MCF 10A (cell line): ENCODE measurements at places on chromosomes 2 and 18. TPM values are rescaled to one million over a fixed set of nuclear protein-coding genes. Genes with fewer than 3 reads are reported as not detected.

Gene CRYGD
- not detected in 2 replicates for total RNA-seq

Gene REG3G
- not detected in 2 replicates for total RNA-seq

Gene SEH1L
- total RNA-seq = 108 and 139 TPM in 2 replicates

Gene ASTL
- total RNA-seq = not detected in 2 replicates

Gene GPR35
- 0.42 and 0.81 TPM in 2 replicates for total RNA-seq

DNA sequence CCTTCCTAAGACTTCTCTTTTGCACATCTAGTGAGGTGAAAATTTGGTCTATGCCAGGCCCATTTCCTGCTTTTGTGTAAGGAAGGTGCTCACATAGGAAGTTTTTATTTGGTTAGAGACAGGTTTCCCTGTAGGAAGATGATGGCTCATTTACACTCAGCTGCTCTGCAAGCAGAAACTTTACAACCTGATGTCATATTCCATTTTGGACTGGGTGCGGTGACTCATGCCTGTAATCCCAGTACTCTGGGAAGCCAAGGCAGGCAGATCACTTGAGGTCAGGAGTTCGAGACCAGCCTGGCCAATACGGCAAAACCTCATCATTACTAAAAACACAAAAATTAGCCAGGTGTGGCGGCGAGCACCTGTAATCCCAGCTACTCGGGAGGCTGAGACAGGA lies 35.8 kb downstream of the CASP10 start:
- H3K36me3 ChIP-seq = peaks cover 5% of the 10 kb centered on the region
- H3K27me3 ChIP-seq = no peaks in the 10 kb centered on the region
- H3K4me1 ChIP-seq = no peaks in the 10 kb centered on the region
- no peak overlapping the region for H3K27ac ChIP-seq
- DNase-seq = no peak

GRCh38 chr2:20224716-20225293 lies at the start of gene SDC1:
Gene SDC1 (minus strand): TSS chr2:20225130. CDS start chr2:20224867, 263 bp downstream.
- peaks cover 24% of the 10 kb centered on the region for H3K4me1 ChIP-seq
- peak; percentile 45 for DNase-seq
- peak within 1 kb of the TSS; percentile 59 for H3K27ac ChIP-seq
- peak within 1 kb of the TSS; percentile 75 for H3K4me3 ChIP-seq

DNA sequence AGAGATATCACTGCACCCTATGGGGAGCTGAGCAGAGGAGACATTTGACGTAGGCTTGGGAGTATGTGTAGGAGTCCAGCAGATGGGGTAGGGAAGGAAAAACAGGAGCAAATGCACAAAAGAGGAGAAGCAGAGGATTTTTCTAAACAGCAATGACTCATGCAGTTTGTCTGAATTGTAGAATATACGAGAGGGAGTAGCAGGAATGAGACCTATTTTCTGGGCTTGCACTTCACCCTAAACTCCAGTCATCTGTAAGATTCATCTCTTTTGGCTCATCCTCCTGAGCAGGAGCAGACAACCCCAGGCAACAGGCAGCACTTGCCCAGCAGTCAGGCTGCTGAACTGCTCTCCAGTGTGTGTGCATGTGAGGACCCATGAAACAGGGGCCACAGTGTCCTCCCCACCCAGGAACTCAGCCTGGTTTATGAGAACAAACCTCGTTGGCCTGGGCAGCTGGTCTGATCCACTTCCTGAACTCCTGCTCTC lies 100.2 kb upstream of the CDC42EP3 start:
- H3K4me3 ChIP-seq = no peak overlapping the region
- H3K27me3 ChIP-seq = no peaks in the 10 kb centered on the region
- peak overlapping the region; percentile 55 for H3K27ac ChIP-seq
- H3K4me1 ChIP-seq = peaks cover 46% of the 10 kb centered on the region

DNA sequence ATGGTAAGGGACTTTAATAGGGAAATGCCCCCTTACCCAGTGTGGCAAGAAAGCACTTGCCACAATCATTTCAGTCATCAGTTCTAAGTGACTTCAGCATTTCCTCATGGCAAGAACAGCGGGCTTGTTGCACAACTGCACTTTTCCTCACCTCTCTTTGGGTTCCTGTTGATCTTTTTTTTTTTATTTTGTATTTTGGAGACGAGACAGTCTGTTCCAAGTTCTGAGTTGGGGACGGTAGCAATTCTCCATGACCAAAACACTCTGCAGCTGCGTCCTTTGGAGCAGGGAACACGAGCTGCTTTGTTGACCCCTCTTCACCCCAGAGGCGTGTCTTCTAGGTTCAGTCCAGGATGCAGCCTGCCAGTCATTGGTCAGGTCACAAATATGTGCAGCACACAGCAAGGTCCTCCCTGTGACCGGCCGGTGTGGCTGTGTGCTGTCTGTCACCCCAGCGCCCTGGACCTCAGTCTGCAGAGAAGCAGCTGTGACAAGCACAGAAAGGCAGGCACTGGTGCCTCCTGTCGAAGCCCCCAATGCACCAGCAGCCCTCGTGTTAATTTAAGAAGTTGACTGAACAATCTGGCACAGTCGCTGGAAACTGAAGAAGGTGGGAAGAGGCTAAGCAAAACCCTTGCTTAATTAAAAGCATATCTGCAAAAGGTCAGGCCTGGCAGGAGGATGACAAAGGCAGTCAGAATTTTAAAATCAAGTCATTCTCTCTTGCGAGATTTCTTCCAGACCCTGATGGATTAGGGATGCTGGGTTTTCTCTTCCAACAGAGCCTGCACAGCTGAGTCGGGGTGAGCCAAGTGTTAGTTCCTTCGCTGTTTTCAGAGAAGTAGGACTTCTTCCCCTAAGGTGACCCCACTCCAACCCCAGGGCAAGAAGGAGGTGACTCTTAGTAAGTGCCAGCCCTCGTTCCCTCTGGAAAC lies 96.7 kb upstream of the COPS8 start:
- H3K27ac ChIP-seq = no peak overlapping the region
- no peak overlapping the region for H3K4me3 ChIP-seq
- H3K27me3 ChIP-seq = peaks cover 20% of the 10 kb centered on the region
- no peaks in the 10 kb centered on the region for H3K4me1 ChIP-seq
- H3K36me3 ChIP-seq = no peaks in the 10 kb centered on the region

- no peak overlapping the region for H3K4me3 ChIP-seq
- no peaks in the 10 kb centered on the region for H3K36me3 ChIP-seq
- no peaks in the 10 kb centered on the region for H3K27me3 ChIP-seq
- peak; percentile 82 for DNase-seq
These were observed 157.8 kb downstream of the BCL2 start for GRCh38 chr18:63161761-63162195.

- peaks cover 6% of the 10 kb centered on the region for H3K4me1 ChIP-seq
- H3K36me3 ChIP-seq = no peaks in the 10 kb centered on the region
- no peak overlapping the region for H3K4me3 ChIP-seq
- no peak for DNase-seq
- H3K27me3 ChIP-seq = no peaks in the 10 kb centered on the region
These were observed 31.7 kb downstream of the GPR39 start for GRCh38 chr2:132448331-132448730.

- H3K4me1 ChIP-seq = peaks cover 5% of the 10 kb centered on the region
- peak; percentile 9 for DNase-seq
- H3K4me3 ChIP-seq = no peak overlapping the region
- no peaks in the 10 kb centered on the region for H3K27me3 ChIP-seq
- no peaks in the 10 kb centered on the region for H3K36me3 ChIP-seq
- H3K27ac ChIP-seq = no peak overlapping the region
These were observed 76.0 kb downstream of the ARHGAP15 start for GRCh38 chr2:143205106-143205764.

- H3K36me3 ChIP-seq = no peaks in the 10 kb centered on the region
- H3K4me3 ChIP-seq = no peak overlapping the region
- peaks cover 12% of the 10 kb centered on the region for H3K27me3 ChIP-seq
- DNase-seq = peak; percentile 67
- H3K4me1 ChIP-seq = no peaks in the 10 kb centered on the region
These were observed 426.9 kb downstream of the CDH2 start for GRCh38 chr18:27750014-27750413.

DNA sequence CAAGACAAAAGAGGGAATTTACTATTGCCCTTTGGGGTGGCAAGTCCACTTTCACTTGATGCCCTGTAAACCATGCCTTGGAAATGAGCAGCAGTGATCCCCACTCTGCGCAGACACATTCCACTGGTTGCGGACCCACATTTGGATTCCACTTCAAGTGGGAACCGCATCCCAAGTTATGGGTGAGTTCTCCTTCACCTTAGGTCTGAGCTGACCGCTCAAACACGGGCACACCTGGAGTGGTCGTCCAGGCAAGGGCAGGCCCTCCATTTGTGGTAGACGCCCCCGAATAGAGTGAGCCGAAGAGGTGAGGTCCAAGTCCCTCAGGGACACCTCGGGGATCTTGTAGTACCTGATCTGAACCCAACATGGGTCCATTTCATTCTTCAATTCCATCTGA lies 9.8 kb upstream of the AGXT start:
- no peaks in the 10 kb centered on the region for H3K27me3 ChIP-seq
- no peaks in the 10 kb centered on the region for H3K4me1 ChIP-seq
- no peak overlapping the region for H3K4me3 ChIP-seq
- DNase-seq = no peak
- no peaks in the 10 kb centered on the region for H3K36me3 ChIP-seq

DNA sequence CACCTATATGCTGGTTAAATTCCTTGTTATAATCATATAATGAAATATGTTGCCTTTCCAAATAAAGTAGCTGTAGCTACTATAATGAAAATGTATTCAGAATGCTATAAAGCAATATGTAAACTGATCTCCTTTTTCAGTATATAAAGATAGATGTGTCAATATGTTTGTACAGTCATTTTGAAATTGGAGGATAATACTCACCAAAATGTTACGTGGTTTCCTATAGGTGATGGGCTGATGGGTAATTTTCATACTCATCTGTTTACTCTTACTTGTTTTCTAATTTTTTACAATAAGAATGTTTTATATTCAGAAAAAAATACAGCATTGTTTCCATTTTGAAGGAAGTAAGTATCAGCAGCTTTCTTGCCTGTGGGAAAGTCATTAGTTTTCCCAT lies 70.2 kb downstream of the PRKRA start:
- H3K36me3 ChIP-seq = peaks cover 62% of the 10 kb centered on the region
- H3K4me1 ChIP-seq = no peaks in the 10 kb centered on the region
- no peaks in the 10 kb centered on the region for H3K27me3 ChIP-seq
- no peak for DNase-seq
- H3K4me3 ChIP-seq = no peak overlapping the region

GRCh38 chr18:53489266-53489665 lies 735.2 kb downstream of the MBD2 start:
- H3K36me3 ChIP-seq = no peaks in the 10 kb centered on the region
- no peaks in the 10 kb centered on the region for H3K27me3 ChIP-seq
- H3K4me3 ChIP-seq = no peak overlapping the region

DNA sequence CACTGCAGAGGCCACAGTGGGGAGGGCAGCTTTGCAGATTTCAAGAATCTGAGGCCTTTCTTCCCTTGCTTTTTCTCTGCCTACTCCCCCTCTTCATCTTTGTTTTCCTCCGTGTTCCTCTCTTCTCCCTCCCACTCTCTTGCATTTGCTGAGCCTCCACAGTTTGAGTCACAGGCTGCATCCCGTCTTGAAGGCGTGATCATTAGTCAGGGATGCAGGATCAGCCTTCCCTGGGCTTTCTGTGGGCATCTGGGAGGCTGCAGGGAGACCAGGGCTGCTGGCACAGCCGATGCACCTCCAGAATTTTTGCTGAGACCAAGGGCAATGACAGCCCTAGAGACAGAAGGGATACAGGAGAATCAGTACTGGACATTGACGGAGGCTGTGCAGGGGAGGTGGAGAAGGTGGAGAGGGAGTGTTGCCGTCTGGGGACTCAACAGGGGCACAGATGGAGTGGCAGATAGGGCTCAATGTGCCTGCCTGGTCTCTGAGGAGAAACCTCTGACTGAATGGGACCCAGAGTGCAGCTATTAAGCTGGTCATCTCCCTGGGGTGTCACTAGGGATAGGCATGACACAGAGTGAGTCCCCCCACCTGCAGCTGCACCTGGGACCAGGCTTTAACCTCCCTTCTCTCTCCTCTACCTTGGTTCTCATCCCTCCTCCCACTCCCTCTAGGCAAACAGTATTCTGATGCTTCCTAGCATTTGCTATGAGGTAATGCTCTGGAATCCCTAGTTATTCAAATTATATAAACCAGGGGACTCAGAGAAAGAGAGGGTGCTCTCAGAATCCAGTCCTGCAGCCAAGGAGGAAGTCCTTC lies 29.0 kb upstream of the DNAJC27 start:
- peaks cover 6% of the 10 kb centered on the region for H3K4me1 ChIP-seq
- H3K36me3 ChIP-seq = no peaks in the 10 kb centered on the region
- peaks cover 22% of the 10 kb centered on the region for H3K27me3 ChIP-seq
- no peak overlapping the region for H3K4me3 ChIP-seq
- H3K27ac ChIP-seq = peak overlapping the region; percentile 26

- no peaks in the 10 kb centered on the region for H3K4me1 ChIP-seq
- H3K27me3 ChIP-seq = no peaks in the 10 kb centered on the region
- no peak overlapping the region for H3K27ac ChIP-seq
- DNase-seq = no peak
- H3K4me3 ChIP-seq = no peak overlapping the region
- no peaks in the 10 kb centered on the region for H3K36me3 ChIP-seq
These were observed 544.8 kb downstream of the ARHGAP15 start for GRCh38 chr2:143674051-143674450.

GRCh38 chr2:85646166-85646565 lies 21.8 kb downstream of the SFTPB start:
- peaks cover 97% of the 10 kb centered on the region for H3K36me3 ChIP-seq
- no peak for DNase-seq
- H3K4me3 ChIP-seq = no peak overlapping the region
- H3K4me1 ChIP-seq = peaks cover 10% of the 10 kb centered on the region

DNA sequence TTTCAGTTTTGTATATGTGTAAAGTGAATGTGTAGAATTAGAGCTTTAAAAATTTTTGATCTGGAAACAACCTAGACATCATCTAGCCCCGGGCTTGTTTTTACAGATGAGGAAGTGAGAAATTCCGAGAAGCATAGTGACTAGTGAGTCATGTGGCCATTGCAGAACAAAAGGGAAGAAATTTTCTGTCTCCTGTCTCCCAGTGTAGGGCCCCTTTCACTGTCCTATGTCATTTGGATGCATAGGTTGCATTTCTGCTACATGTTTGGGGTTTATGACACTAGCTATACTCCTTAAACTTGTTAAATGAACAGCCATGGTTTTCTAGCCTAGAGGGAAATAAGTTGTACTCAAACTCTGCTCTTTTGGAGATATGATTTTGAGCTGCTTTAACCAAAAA lies 84.6 kb downstream of the PLCL1 start:
- DNase-seq = peak; percentile 62
- peak overlapping the region; percentile 40 for H3K27ac ChIP-seq
- no peaks in the 10 kb centered on the region for H3K27me3 ChIP-seq
- peaks cover 13% of the 10 kb centered on the region for H3K4me1 ChIP-seq
- peaks cover 6% of the 10 kb centered on the region for H3K36me3 ChIP-seq
